PC-3 (cell line): ENCODE measurements at places on chromosomes 12 and 14. TPM values are rescaled to one million over a fixed set of nuclear protein-coding genes. Genes with fewer than 3 reads are reported as not detected.

The ADCY4 gene
- total RNA-seq = 0.04 TPM in 1 of 2 replicates, not detected in the other

- DNase-seq = no peak
Measured at GRCh38 chr14:64951724-64952123, 9.2 kb upstream of the GPX2 start.

The RFLNA gene
- not detected in 2 replicates for total RNA-seq

DNA sequence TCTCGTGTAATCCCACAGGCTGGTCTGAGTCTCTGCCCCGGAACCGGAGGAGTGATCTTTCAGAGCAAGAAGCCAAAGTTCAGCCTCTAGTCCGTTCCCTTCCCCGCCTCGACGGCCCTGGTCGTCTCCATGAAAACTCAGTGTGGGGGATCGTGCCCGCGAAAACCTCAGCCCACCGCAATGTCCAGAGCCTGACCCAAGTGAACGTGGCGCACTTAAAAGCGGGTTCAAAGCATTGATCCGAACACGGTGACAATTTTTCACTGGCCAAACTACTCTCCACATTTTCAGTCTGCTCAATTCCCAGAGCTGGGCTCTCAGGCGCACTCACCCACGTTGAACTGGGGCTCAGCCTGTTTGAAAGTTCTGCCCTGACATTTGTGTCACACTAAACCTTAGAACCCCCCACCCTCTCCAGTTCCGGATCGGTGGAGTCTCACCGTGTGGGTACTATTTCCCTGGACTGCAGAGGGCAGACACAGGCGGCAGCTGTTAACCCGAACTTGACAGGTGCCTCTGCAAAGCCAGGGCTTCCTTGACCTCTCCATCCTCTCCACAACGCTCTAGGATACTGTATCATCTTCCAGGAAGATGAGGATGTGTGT lies 886 bp upstream of the PRICKLE1 start:
- DNase-seq = peak; percentile 50

The CCDC196 gene
- total RNA-seq = not detected in 2 replicates

DNA sequence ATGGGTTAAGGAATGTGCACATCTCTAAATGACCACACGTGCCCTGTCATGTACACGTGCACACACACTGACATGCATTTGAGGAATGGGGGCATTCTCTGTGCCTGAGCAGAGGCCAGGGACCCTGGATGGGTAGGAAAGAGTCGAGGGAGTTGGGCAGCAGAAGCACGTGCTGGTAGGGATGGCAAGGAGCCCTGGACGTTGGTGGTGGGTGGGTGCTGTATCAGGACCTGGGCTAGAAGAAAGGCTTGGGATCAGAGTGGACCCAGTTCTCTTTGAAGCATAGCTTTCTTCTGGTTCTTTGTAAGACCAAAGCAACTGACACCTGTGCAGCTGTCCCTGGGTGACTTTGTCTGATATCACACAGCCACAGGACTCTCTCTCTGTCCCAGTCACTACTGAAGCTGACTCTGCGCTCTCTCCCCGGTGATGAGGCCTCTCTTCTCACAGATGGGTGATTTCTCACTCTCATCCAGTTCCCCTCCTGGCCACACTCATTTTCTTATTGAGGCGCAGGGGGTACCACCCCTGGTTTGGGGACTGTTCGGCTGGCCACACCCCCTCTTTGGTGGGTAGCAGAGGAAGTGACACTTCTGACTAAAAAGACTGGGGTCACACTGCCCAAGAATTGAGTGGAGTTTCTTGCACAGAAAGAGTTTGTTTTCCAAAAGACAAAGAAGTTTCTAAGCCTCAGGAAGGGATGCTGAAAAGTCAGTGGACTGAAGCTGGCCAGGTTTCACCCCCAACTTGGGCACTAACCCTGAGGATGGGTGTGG lies 171.7 kb upstream of the RTL1 start:
- no peak for DNase-seq

DNA sequence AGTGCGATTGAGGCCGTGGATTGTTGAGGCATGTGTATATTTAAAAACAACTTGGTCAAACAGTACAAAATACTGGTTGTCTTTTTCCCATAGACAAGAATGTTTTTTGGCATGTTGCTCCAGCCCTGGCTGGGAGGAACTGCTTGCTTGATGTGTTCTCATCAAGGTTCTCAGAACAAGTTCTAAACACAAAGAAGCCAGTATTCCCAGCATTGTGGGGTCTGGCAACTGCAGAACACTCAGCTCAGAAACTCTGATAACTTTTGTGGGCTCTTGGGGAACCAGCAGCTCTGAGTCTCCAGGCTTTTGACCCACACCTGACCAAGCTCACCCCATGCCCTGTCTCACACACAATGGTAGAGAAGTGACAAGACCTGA lies 27.1 kb upstream of the DICER1 start:
- DNase-seq = no peak

The C12orf50 gene
- not detected in 2 replicates for total RNA-seq

DNA sequence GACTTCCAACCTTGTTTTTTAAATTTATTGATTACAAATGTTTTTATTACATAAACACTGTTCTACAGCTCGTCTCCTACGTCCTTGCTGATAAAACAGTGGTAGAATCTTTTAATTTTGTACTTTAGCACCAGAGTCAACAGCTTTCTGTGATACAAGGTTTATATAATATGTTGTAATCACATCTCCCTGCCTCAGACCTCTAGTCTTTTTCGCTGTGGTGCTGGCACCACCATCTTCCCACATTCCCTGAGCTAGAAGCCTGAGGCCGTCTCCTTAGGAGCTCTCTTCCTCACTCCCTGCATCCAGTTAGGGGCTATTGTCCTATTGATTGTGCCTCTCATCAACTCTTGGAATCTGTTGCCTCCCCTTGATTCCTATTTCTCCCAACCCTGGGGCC lies 17.1 kb downstream of the MTHFD1 start:
- DNase-seq = no peak

DNA sequence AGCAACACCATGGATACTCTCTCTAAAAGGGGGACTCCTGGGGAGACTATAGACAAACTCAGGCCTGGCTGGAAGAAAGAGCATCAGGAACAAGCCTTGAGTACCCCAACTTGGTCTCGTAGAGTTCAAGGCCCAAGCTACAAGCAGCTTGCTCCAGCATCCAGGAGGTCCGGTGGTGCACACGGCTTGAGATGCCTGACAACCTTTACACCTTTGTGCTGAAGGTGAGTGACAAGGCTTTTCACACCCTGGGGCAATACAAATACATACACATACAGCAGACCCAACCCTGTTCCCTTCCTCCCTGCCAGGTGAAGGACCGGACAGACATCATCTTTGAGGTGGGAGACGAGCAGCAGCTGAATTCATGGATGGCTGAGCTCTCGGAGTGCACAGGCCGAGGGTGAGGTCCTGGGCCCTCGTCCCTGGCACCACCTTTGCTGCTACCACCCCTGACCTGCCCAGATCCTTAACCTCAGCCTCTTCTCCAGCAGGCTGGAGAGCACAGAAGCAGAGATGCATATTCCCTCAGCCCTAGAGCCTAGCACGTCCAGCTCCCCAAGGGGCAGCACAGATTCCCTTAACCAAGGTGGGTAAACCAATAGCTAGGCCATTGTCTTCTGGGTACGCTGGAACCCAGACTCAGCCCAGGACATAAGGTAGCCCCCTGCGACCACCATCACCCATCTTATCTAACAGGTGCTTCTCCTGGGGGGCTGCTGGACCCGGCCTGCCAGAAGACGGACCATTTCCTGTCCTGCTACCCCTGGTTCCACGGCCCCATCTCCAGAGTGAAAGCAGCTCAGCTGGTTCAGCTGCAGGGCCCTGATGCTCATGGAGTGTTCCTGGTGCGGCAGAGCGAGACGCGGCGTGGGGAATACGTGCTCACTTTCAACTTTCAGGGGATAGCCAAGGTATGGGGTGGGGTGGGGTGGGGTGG lies 41.2 kb downstream of the SH2B3 start:
- no peak for DNase-seq

The FOXG1 gene
- total RNA-seq = not detected in 2 replicates

GRCh38 chr14:67618617-67619063 lies 1.1 kb upstream of the ARG2 start:
- peak; percentile 80 for DNase-seq

DNA sequence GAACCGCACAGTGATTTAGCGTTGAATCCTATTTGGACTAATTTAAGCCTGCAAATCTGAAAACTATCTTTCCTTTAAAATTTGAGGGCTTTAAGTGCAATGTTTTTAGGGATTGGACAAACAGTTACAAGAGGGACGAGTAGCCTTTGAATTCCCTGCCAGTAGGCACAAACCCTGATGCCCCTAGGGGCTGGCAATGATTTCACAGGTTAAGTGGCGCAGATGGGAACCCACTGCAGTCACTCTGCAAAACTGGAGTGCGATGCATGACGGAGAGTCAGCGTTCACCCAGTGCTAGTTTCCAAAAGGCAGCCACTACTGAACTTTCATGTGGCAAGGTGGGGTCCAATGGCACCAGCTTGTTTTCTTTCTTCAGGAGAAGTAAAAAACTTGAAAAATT lies 99.4 kb upstream of the FRMD6 start:
- peak; percentile 44 for DNase-seq

- DNase-seq = no peak
Measured at GRCh38 chr12:124778411-124778810, 85.3 kb downstream of the SCARB1 start.

The NGDN gene
- 57.6 and 77.3 TPM in 2 replicates for total RNA-seq

The SLC17A8 gene
- not detected in 2 replicates for total RNA-seq

DNA sequence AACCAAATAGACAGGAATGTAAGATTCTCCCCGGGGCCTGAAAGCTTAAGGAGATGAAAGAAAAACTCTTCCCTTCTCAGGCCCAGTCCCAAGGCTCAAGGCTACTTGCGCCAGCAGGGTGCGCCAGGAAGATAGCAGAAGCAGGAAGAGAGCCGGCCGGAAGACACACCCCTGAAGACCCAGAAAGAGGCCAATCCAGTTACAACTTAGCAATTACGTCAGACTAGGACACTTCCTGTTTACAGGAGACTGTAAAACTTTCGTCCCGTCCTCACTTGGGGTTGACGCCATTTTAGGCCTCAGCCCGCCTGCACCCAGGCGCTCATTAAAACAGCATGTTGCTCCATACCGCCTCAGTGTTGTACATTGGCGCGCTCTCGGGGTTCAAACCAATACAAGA lies 9.4 kb downstream of the COX16 start:
- DNase-seq = no peak

- peak; percentile 25 for DNase-seq
Measured at GRCh38 chr12:124094733-124095132, 121.7 kb downstream of the ZNF664 start.
